Breast epithelium (tissue), 4 donors: ENCODE measurements at places on chromosomes 4 and X. TPM values are rescaled to one million over a fixed set of nuclear protein-coding genes. Genes with fewer than 3 reads are reported as not detected.

Gene DNAAF6
- not detected for total RNA-seq

Gene HTR2C
- total RNA-seq, result not detected

Gene GPR78
- 0.15 TPM for total RNA-seq

Gene TSPAN7
- 15.5 TPM for total RNA-seq

Gene MAGEE2
- total RNA-seq, result not detected

Gene TMEM271
- total RNA-seq, result not detected

Gene LAMP2
- 197 TPM for total RNA-seq

Gene BEX2
- total RNA-seq, result 12.5 TPM

Gene TBX22
- not detected for total RNA-seq

Gene IRS4
- total RNA-seq, result 0.59 TPM

Gene TLR1
- 18.7 TPM for total RNA-seq

Gene GAGE2A
- total RNA-seq, result not detected

Gene POLN
- 3.3 TPM for total RNA-seq

Gene RAP2C
- total RNA-seq, result 22.1 TPM

Gene MAGEA10
- total RNA-seq, result not detected

Gene PHKA2
- total RNA-seq, result 22.7 TPM

Gene TMEM35A
- 0.15 TPM for total RNA-seq

Gene ZNF711
- total RNA-seq, result 6.2 TPM

Gene CCDC120
- 4.3 TPM for total RNA-seq

Gene NAP1L3
- 3.0 TPM for total RNA-seq

Gene TIGD4
- total RNA-seq, result 0.16 TPM
